ENCODE measurements at places on chromosomes 5 and 9. TPM values are rescaled to one million over a fixed set of nuclear protein-coding genes. Genes with fewer than 3 reads are reported as not detected.

Gene INSL6
- total RNA-seq, result not detected

Gene MSMP
- total RNA-seq, result not detected

Gene SPATA6L
- 0.69 TPM for total RNA-seq

Gene SIMC1
- 13.5 TPM for total RNA-seq

Gene FAM200C
- total RNA-seq, result 11.3 TPM

Gene UNC5A
- 0.12 TPM for total RNA-seq

Gene TRIM36
- 3.6 TPM for total RNA-seq

Gene TMEFF1
- 0.05 TPM for total RNA-seq

Gene GAS1
- 8.9 TPM for total RNA-seq

Gene UBAC1
- 49.6 TPM for total RNA-seq

Gene ARHGEF39
- 3.0 TPM for total RNA-seq

Gene TMEM215
- total RNA-seq, result not detected

Gene SETD9
- 10.4 TPM for total RNA-seq

Gene PCDHB4
- total RNA-seq, result 0.07 TPM

GRCh38 chr5:54663866-54664265, 146.3 kb downstream of the SNX18 start:
- peak; percentile 85 for DNase-seq

DNA sequence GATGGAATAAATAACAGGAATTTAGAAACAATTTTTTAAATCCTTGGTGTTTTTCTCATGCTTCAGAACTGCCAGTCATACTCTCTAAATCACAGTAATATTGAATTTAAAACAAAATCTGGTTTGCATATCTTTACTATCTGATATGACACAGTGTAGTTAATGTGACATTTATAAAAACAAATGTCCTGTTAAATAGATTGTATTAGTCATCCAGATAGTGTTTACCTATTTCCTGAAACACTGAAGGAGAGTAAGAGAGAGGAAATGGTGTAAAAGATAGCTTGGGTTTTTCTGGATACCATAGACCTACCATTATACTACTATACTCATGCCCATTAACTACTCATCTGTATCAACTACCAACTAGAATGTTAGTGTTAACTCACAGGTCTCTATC, 292.3 kb downstream of the MAN2A1 start:
- no peak for DNase-seq

GRCh38 chr5:142984525-142984924, 214.3 kb downstream of the ARHGAP26 start:
- DNase-seq, result no peak

DNA sequence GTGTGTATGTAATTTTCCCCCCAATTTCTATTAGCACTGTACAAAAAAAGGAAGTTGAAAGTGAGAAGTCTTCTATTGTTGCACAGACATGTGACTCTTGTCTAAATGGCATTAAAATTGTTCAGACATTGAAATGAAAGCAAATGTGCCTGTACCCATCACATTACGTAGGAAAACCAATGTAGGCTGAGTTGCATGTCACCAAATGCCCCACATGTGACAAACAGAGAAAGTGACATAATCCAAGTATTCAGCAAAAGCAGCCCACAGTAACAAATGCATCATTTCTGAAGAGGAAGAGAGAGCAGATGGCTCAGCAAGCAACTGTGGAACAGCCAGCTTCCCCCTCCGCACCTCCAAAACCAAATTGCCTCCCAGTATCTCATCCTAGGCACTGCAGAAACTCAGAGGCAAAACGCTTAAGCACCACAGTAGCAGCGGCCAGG, 161.5 kb upstream of the NR4A3 start:
- DNase-seq, result no peak

DNA sequence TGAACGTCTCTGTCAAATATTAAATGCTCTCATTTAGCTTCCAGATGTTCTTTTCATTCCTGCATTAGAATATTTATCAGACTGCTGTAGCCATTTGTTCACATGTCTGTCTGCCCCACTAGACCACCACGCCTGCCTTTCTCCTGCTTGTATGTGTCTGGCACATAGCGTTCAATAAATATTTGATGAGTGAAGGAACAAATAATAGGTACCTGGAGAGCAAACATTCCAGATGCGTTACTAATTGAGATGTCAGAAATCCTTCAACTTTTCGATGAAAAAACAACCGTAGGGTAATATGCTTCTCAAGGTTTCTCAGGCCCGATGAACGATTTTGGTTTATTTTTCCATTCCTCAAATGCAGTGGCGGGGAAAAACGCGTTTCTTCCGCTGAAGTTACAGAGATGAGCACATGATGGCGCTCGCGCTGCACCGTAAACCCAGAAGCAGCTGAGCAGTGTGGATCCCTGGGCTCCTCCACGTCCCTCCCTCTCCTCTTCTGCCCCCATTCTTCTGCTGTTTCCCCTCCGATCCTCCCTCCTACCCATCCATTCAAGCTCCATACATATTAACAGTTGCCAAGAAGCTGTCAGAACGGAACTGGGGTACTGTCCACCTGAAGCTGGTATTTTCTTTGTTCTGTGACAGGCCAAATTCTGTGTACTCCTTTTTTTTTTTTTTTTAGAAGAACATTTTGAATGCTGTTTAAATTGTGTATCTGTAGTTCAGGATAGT, 245.4 kb downstream of the MPDZ start:
- DNase-seq, result peak; percentile 54

- DNase-seq, result peak; percentile 56
Observed at GRCh38 chr5:44919560-44919959, 110.8 kb downstream of the MRPS30 start.

GRCh38 chr9:100098046-100098886, 534 bp downstream of the ERP44 start:
- peak; percentile 82 for DNase-seq

DNA sequence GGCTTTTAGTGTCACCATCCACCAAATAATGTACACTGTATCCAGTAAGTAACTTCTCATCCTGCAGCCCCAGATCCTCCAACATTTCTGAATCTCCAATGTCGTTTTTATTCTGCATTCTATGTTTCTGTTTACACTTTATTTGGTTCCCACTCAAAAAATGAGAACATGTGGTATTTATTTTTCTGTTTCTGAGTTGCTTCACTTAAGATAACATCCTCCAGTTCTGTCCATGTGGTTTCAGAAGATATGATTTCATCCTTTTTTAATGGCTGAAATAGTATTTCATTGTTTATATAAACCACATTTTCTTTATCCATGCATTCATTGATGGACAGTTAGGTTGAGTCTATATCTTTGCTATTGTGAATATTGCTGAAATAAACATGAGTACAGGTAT, 677.3 kb upstream of the FTMT start:
- DNase-seq, result no peak

GRCh38 chr5:170503990-170504596, at the start of gene KCNIP1:
KCNIP1 (plus strand) TSS chr5:170504020.
- no peak for DNase-seq

- no peak for DNase-seq
Observed at GRCh38 chr5:180607861-180608571, 16.7 kb upstream of the SCGB3A1 start.

DNA sequence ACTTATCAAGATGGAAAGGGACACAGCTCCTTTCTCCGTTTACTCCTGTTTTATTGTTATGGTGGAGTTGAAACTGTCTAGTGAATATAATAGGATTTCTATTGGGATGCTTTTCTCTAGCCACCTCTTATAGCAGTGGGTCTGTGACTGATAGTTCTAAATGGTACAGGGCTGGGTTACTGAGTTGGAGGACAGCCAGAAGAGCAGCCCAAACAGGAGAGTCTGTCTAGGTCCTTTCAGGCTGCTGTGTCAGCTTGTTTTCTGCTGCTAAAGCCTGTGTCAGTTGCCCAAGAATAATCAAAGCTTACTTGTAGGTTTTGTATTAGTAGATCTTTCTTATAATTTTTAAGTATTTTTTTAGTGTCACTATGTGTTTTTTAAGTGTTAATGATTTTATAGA, 356.0 kb upstream of the SEMA6A start:
- no peak for DNase-seq

GRCh38 chr5:136020383-136021015, 8.3 kb upstream of the TGFBI start:
- peak; percentile 98 for DNase-seq

GRCh38 chr5:32272746-32273145, 40.0 kb downstream of the MTMR12 start:
- DNase-seq, result no peak

- DNase-seq, result no peak
Observed at GRCh38 chr5:81019748-81020147, 59.6 kb downstream of the RASGRF2 start.

DNA sequence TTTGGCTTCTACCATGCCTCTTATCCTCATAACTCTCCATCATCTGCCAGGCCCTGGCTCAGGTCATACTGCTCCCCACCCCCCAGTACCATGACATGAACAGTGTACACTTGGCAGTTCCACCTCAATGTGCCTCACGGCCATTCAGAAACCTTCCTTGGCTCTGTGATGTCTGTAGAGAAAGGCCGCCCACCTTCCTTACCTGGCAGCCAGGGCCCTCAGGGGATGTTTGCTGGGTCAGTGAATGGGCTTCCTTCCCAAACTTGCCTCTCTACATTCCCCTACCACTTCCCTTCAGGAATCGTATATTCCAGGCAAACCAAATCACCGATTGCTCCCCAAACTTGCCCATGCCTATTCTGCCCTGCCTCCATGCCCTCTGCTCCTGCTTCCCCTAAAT, 101.1 kb downstream of the PSD2 start:
- no peak for DNase-seq

DNA sequence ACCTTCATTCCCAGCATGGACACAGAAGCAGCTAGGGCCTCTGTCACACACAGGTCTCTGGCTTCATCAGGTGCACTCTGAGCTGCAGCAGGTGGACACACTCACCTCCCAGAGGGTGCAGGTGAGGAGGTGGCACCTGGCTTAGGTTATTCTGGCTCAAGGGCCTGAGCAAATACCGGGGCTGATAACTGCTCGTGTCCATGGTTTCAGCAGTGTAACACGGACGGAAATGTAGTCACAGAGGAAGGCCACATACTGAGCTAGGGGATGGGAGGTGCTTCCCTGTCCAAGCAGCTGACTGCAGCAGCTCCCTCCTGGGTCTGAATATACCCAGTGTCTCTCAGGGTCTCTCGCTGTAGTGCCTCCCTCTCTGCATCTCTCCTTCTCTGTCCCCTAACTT, 5.7 kb downstream of the PHF2 start:
- DNase-seq, result no peak

DNA sequence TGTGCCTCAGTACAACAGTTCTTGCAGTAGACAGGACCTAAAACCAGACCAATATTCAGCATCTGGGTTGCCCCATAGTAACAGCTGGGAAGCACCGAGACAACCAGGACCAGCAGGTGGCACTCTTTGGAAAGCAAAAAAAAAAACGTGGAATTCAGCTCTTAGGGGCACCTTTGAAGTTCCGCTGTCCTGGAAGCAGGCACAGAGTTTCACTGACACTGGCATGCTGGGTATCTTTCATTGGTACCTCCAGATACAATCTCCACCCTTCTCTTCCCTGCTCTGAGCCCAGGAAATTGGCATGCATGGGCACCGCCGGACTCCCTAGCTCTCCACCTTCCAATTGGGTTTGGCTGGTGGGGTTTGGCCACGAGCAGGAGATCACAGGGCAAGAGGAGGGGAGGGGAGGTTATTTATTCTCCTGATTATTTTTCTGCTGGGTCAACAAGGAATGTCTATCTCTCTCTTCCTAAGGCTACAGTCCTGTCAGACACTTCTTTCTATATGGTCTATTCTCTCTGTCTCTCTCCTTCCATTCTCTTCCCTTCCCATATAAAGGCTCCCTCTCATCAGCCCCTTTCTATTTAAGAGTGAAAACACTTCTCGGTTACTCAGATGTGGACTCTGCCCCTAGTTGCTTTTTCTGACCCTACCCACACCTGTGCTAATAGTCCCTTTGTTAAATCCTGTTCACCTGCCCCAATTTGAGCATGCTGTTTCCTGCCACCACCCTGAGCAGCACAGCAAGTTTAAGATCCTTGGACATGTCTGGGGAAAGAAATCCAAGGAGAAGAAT, 1.9 kb upstream of the IDNK start:
- peak; percentile 60 for DNase-seq

- peak; percentile 88 for DNase-seq
Observed at GRCh38 chr5:124583469-124584350, 162.7 kb downstream of the ZNF608 start.

GRCh38 chr5:139183502-139183901, 14.7 kb downstream of the SIL1 start:
- DNase-seq, result no peak

- no peak for DNase-seq
Observed at GRCh38 chr5:68070591-68071281, 144.8 kb upstream of the PIK3R1 start.

GRCh38 chr9:114069476-114070187, 8.5 kb downstream of the AMBP start:
- no peak for DNase-seq
